Left kidney (tissue), 8 donors: ENCODE measurements at places on chromosomes 1 and 21. TPM values are rescaled to one million over a fixed set of nuclear protein-coding genes. Genes with fewer than 3 reads are reported as not detected.

HHAT gene
- 15.2 TPM for polyA plus RNA-seq

RER1 gene
- 129 TPM for polyA plus RNA-seq

SLC35F3 gene
- 0.55 TPM for polyA plus RNA-seq

DONSON gene
- polyA plus RNA-seq, result 51.4 TPM

YBEY gene
- 24.8 TPM for polyA plus RNA-seq

LRRC71 gene
- polyA plus RNA-seq, result 0.83 TPM

NOS1AP gene
- 10.7 TPM for polyA plus RNA-seq

C4BPB gene
- polyA plus RNA-seq, result 0.50 TPM

MTF1 gene
- 9.5 TPM for polyA plus RNA-seq

NBPF6 gene
- not detected for polyA plus RNA-seq

KRTAP19-1 gene
- not detected for polyA plus RNA-seq

HES3 gene
- polyA plus RNA-seq, result not detected

KIF14 gene
- 12.4 TPM for polyA plus RNA-seq

STRIP1 gene
- 57.4 TPM for polyA plus RNA-seq

S100A2 gene
- 3.9 TPM for polyA plus RNA-seq
